ENCODE measurements at places on chromosomes 2 and 18. TPM values are rescaled to one million over a fixed set of nuclear protein-coding genes. Genes with fewer than 3 reads are reported as not detected.

Gene TMEM247
- not detected for total RNA-seq

Gene ANKRD30B
- total RNA-seq = not detected

Gene ALPP
- total RNA-seq = not detected

- no peaks in the 10 kb centered on the region for H3K27me3 ChIP-seq
- no peak overlapping the region for H3K4me3 ChIP-seq
- no peak overlapping the region for H3K27ac ChIP-seq
- no peaks in the 10 kb centered on the region for H3K4me1 ChIP-seq
- DNase-seq = no peak
Measured at GRCh38 chr2:75079575-75079974, 119.7 kb downstream of the TACR1 start.

- peaks cover 45% of the 10 kb centered on the region for H3K4me1 ChIP-seq
- H3K27me3 ChIP-seq = no peaks in the 10 kb centered on the region
Measured at GRCh38 chr18:23570912-23571504, 15.3 kb downstream of the NPC1 start.

DNA sequence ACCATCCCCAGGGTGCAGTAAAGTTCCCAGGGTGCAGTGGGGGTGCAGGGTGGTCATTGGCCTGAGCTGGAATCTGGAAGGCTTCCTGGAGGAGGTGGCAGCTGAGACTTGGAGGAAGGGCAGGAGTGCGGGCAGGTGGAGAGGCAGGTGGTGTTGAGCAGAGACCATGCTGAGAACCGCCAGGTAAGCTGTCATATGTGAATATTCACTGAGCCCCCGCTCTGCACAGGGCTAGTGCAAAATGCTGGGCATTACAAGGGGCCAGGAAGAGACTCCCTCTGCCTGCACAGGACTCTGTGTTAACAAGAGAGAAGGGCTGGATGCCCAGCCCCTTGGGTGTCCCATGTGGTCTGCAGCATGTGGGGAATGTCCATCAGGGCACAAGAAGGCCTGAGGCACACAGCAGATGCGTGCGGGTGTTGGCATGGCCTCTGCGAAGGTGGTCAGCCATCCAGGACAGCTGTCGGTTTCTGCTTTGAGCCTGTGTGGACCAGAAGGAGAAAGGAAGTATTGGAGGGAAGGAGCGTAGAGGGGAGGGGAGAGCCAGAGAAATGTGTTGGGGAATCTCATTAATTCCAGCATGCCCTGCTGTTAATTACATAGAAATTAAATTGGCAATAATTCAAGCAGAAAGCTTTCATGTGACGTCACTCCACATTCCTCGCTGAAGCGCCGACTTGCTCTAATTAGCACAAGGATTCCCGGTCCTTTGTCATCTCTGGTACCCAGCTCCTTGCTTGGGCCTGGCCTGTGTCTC, 62.8 kb upstream of the OTOS start:
- H3K27ac ChIP-seq = no peak overlapping the region
- peaks cover 15% of the 10 kb centered on the region for H3K27me3 ChIP-seq
- no peak for DNase-seq
- H3K4me3 ChIP-seq = no peak overlapping the region
- no peaks in the 10 kb centered on the region for H3K36me3 ChIP-seq

DNA sequence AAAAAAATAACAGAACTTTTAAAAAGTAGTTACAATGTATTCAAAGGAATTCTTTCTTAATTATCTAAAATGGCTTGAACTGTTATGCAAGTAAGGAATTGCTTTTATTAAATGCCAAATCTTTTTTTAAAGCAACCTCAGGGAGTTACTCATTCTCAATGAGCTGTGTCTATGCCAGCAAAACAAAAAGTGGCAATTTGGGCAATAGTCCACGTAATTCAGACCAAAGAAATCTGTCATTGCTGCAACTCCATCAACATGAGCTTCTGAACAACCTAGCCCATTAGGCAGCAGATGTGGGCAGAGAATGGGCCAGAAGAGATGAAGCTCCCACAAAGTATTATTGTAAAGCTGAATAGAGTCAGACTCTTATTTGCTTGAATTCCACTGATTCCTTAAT, 118.4 kb downstream of the ALK start:
- no peaks in the 10 kb centered on the region for H3K4me1 ChIP-seq
- H3K36me3 ChIP-seq = no peaks in the 10 kb centered on the region
- DNase-seq = no peak

- no peak for DNase-seq
- no peak overlapping the region for H3K4me3 ChIP-seq
Measured at GRCh38 chr2:26462100-26462499, 15.8 kb downstream of the OTOF start.

DNA sequence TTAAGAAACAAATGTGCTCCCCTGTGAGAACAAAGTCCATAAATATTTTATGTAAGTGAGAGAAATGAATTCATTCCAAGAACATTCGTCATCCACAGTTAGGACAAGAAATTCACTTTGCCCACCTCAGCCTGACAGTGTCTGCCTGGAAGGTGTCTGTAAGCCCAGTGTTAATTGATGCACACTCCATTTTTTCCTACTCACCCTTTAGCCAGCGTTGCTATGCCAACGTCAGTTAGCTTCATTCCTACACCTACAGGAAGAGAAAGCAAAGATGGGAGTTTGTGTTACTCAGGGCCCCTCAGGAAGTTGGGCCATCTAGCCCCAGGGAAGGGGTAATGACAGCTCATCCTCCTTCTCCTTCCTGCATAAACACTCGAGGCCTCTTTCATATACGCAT, 131.0 kb downstream of the ALPK2 start:
- no peak for DNase-seq
- H3K27ac ChIP-seq = no peak overlapping the region
- H3K4me1 ChIP-seq = peaks cover 9% of the 10 kb centered on the region
- H3K4me3 ChIP-seq = no peak overlapping the region

Measured in CD4-positive, alpha-beta T cell (primary cell).